ENCODE measurements at places on chromosomes 13 and 19.

DNA sequence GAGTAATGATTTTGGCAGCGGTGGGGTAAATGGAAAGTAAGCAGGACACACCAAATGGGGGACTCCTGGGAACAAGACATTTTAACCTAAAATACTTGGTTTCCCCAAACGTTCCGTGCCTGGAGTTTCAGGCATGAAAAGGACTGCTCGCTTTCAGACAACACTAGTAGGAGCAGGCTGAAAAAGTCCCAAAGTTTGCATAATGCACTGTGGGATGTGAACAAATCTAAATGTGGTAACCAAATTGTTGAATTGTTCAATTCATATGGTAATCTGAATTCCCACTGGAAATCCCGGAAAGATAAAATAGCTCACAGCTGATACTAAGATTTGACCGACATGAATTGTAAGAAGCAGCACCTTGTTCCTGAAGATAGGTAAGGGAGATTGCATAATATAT lies 467.2 kb upstream of the ARGLU1 start:
- DNase-seq, result no peak

GRCh38 chr13:111640476-111640875 lies 320.0 kb downstream of the TEX29 start:
- DNase-seq, result no peak

GRCh38 chr13:55815458-55816033 lies 1325.2 kb upstream of the PRR20A start:
- DNase-seq, result no peak

- DNase-seq, result no peak
Measured at GRCh38 chr19:44856421-44857083, 10.5 kb downstream of the NECTIN2 start.

DNA sequence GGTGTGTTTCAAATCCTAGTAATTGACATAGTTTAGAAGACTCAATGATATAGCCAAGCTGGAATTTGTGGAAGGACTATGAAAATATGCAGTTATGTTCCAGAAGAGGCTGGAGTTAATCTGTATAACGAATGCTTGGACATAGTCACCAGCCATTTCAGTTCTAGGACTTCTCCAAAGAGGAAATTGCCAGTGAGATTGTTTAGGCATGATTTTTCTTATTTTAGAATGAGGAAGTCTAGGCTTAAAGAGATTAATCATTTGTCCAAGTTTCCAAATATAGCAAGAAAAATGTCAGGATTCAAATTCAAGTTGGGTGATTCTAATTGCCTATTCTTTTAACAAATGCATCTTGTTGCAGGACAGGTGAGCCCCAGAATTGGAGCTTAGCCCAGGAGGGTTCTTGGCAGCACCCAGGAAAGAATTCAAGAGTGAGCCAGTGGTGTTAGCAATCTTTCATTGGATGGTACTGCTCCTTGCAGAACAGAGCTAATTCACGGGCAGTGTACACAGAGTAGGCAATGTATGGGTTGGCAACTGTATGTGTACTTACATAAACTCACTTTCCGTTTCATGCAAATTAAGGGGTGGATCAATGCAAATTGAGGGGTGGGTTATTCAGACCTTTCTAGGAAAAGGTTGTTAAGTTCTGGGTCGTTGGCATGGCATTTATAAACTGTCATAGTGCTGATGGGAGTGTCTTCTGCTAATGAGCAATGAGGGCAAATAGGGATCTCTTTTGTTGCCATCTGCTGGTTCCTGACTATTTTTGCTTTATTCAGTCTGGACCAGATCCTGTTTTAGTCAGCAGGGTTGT lies 763.1 kb upstream of the SLITRK1 start:
- no peak for DNase-seq
